Cerebellar nuclear complex (tissue), 1 donor: ENCODE measurements at places on chromosomes 13 and 19.

DNA sequence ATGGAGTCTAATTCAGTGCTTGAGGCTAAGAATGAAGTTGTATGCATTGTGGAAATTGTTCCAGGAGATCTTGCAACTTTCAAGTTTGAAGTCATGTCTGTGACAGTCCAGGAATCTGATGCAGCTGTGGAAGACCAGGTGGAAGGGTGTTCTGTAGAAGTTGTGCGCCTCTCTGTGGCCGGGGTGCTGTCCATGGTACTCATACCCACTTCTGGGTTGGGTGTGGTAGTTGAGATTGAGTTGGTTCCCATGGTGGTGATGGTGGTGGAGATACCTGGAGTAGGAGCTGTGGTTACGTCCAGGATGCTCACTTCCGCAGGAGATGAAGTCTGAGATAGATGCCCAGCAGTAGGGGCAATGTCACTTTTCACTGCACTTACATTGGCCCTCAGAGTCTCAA is 44.3 kb downstream of the MUC16 start:
- DNase-seq: no peak

DNA sequence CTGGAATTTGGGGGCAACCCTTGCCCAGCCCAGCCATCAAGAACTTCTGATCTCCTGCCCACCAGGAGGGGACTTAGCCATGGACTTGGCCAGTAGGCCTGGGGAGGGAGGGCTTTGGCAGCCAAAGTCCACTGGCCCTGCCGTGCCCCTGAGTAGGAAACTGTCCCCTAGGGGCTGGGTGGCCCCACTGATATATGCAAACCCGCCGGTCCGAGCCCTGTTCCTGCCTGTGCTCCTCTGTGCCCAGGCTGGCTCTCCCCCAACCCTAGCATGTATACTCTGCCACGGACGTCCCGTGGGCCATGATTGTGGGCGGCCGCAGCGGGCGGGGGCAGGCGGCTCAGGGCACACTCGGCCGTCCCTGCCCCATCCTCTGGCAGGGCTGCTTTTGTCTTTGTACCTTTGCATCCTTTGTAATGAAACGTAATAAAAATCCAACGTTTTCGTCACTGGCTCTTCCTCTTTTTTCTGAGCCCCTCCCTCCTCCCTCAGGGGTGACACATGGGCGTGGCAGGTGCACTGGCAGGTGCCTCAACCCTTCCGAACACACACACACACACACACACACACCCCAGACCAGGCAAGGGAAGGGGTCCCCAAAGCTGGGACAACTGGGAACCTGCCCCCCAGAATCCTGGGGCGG is 9.1 kb downstream of the COMP start:
- DNase-seq: no peak

- DNase-seq: peak; percentile 15
Measured at GRCh38 chr19:1472231-1473084, 6.6 kb downstream of the C19orf25 start.

GRCh38 chr13:110306960-110307766 is at the start of the genes COL4A1 and COL4A2:
Gene COL4A1 (minus strand): TSS chr13:110307157. CDS start chr13:110307027, 130 bp downstream.
Gene COL4A2 (plus strand): TSS chr13:110307284. CDS start chr13:110307904, 620 bp downstream.
- DNase-seq: no peak

GRCh38 chr19:40625406-40626120 is 24.4 kb downstream of the LTBP4 start:
- no peak for DNase-seq

- DNase-seq: no peak
Measured at GRCh38 chr19:10334588-10335351, 1.4 kb upstream of the RAVER1 start.

DNA sequence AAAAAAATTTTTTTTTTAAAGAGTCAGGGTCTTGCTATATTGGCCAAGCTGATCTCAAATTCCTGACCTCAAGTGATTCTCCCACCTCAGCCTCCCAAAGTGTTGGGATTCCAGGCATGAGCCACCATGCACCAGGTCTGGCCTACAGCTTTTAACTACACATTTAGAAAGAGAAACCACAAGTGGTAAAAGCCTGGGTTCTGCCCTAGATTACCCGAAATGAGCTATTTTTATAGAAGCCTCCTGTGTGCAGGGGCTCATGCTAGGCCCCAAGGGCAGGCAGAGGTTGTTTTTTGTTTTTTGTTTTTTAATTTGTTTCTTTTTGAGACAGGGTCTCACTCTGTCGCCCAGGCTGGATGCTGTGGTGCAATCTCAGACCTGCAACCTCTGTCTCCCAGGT is 14.0 kb upstream of the MYADM start:
- DNase-seq: no peak

GRCh38 chr19:49456326-49456725 is 3.3 kb downstream of the ALDH16A1 start:
- DNase-seq: no peak
